ENCODE measurements at places on chromosomes 6 and 20.

DNA sequence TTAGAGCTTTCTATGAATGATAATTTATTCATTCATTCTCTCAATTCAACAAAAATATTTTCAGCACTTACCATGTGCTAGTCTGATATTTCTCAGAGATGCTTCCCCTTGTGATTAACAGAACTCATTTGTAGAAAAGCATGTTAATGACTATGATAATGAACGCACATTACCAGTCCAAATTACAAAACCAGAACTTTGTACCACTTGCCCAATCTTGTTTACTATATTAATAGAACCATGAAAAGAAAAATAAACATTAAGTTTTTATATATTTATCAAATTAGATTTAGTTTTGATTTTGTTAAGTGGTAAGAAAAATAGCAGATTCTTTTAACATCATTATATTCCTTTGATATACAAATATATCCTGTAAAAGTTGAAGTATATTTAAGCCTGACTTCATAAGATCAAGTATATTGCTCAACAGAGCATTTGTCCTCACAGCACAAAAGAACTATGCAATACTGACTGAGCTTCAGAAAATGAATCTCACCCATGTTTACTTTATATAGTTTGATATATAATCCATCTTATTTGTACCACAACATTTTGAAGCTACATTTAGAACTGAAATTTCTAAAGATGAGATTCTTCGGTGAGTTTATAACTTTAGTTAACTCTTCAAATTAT, 48.9 kb downstream of the TMEM244 start:
- DNase-seq, result no peak

DNA sequence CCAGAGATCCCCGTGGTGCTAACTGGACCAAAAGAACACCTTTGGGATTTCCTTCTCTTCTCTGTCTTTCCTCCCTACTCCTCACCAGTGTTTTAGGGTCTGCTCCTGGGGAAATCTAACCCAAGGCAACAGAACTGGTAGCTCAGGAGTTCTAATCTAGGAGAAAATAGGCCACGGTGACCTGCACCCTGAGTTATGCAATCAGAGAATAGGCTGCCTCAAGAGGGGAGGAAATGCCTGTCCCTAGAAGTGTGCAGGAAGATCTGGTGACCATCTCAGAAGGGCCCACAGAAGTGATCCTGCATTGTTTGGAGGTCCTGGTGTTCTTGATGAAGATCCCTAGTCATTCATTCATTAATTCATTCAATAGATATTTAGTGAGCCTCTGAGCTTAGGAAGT, 3.4 kb downstream of the ETV7 start:
- DNase-seq, result no peak

- DNase-seq, result no peak
These were observed 28.8 kb downstream of the FAM229B start for GRCh38 chr6:112116221-112116620.

DNA sequence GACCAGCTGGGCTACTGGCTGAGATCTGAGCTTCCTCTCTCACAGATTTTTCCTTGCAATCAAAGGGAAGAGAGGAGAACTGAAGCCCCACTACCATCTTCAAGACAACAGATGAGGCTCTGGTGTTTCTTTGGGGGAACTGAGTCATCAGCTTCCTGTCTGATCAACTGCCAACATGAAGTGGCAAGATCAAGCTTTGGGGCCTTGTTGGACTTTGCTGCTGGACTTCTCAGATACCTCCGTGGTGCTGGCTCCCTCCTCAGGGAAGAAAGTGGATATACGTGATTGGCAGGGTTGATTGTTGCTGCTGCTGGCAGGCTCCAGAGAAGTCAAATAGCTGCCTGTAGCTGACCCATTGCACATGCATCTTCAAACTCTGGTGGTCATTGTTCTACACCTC, 3.6 kb upstream of the TOX2 start:
- DNase-seq, result peak; percentile 35

DNA sequence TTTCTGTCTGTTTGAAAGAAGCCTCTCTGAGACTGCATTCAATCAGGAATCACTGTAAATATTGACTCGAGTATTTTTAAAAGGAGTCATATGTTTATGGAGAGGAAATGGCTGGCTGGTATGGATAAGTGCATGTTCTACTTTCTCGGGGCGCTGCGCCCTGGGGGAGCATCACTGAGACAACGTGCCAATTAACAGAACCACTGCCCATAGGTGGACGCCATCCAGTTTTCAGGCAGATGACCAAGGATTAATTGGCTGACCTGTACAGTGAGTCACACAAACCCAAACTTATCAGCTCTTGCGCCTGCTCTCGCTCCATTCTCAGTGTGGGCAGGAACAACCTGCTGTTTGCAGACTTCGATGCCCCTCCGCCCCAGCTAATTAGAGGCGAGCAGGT, 571.2 kb downstream of the QKI start:
- no peak for DNase-seq

GRCh38 chr6:24667378-24667803, 514 bp downstream of the ACOT13 start:
- DNase-seq, result no peak

DNA sequence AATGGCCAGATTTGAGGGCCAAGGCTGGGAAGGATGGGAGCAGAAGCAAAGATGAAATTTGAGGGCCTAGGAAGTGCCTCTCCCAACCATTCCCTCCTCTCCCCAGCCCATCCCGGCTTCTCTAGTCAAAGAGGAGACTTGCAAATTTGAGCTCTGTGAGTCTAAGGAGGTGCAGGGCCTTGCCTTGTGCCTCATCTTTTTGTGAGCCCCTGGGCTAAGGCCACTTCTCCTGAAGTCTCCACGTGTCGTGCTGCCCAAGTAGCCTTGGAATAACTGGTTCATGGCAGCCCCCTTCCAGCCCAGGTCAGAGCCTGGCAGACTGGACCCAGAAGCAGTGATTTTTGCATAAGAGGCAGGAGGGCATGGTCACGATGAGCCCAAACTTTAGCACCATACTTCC, 6.7 kb downstream of the PTGIS start:
- DNase-seq, result peak; percentile 6

GRCh38 chr20:63054681-63055240, 48.0 kb upstream of the BHLHE23 start:
- DNase-seq, result no peak
